ENCODE measurements at places on chromosomes 12 and 14.
A peak's percentile ranks its signal among the peaks of the same experiment; 100 is the strongest.

DNA sequence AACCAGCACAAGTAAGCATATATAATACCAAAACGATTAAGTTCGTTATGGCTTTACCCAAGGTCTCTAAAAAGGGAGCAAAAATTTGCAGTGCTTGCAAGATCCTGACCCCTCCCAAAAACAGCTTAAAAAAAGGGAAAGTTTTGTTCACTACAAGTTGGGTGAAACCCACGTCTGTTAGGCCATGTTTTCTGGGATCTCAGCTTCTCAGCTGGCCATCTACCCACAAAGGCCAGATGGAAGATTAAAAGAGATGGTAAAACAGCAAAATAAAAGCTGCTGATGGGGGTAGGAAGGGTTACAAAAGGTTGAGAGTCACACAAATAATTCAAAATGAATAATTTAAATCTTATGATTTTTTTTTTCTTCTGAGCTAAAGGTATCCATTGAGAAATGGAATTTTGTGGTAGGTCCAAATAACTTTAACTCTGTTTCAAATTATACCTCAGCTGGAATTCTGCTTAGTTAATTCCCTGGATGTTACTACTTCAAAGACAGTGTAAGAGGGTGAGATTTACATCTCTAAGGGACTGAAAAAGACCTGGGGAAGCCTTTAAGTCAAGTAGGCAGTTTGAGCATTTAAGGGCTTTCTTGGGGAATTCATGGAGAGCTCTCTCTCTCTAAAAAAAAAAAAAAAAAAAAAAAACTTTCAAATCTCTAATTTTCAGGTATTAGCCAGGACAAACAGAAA is 185.6 kb upstream of the NAV3 start:
- no peaks in the 10 kb centered on the region for H3K36me3 ChIP-seq
- peak overlapping the region; percentile 76 for H3K27ac ChIP-seq

GRCh38 chr14:100703386-100704220 is 23.1 kb upstream of the DLK1 start:
- no peak for DNase-seq
- H3K36me3 ChIP-seq: no peaks in the 10 kb centered on the region
- H3K27me3 ChIP-seq: peaks cover 3% of the 10 kb centered on the region
- H3K27ac ChIP-seq: no peak overlapping the region
- H3K4me1 ChIP-seq: peaks cover 6% of the 10 kb centered on the region

DNA sequence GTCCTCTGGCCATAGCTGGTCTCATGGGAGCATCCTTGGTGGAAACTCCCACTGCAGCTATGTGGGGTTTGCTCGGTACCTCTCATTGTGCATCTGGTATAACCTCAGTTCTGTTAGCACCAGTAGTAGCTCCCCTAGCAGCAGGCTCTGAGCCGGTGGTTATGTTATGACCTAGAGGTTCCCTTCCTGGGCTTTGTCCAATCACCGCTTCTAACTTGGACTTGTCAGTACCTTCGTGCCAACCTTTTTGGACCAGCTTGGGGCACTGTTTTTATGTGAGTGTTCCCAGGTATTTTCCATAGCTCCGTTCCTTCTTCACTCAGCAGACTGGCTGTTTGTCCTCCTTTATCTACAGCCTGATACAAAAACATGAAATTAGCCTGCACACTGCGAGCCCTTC is 55.7 kb downstream of the ATG14 start:
- H3K27ac ChIP-seq: no peak overlapping the region
- H3K27me3 ChIP-seq: no peaks in the 10 kb centered on the region
- H3K4me1 ChIP-seq: peaks cover 5% of the 10 kb centered on the region
- no peak overlapping the region for H3K4me3 ChIP-seq
- no peak for DNase-seq
- H3K36me3 ChIP-seq: peaks cover under 1% of the 10 kb centered on the region

DNA sequence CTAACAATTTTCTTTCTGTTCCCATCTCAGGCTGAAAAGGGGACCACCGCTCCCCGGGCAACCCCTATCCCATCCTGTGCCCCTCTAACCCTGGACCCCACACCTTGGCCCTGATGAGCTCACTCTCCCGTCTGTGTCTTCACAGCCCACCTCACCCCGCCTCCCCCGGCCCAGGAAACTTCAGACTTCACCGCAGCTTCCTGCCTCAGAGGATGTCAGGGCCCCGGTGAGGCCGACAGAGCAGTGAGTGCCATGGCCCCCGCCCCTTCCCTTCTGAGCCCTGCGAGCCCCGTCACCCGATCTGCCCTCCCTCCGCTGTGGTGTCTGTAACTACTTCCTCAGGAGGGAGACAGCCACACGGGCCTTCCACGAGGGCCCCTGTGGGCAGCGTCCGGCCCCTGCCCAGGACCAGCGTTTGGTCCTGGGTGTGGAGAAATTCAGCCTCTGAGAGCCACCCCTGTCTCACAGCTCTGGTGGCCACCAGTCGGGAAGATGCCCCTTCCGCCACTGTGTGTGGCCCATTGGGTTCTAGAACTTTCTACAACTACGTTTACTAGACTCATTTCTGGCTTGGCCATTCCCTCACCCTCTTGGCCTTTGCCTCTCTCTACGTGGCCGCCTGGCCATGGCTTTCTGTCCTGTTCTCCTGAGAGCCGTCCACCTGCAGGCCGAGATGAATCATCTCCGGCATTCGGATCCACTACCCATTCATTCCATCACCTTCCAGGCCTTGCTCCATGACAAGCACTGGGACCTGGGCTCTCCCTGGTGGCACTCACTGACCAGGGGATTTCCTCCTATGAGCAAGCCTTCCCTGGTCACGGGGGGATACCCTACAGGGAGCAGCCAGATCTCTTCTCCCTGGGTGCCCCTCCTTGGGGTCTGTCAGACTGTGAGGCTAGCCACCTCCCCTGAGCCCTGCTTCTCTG is 3.4 kb downstream of the RHOF start:
- DNase-seq: no peak
- no peak overlapping the region for H3K4me3 ChIP-seq
- H3K27me3 ChIP-seq: no peaks in the 10 kb centered on the region
- H3K27ac ChIP-seq: peak overlapping the region; percentile 86
- peaks cover 1% of the 10 kb centered on the region for H3K36me3 ChIP-seq

GRCh38 chr14:86221000-86221399 is 691.1 kb downstream of the FLRT2 start:
- no peaks in the 10 kb centered on the region for H3K27me3 ChIP-seq
- DNase-seq: peak; percentile 70
- no peaks in the 10 kb centered on the region for H3K36me3 ChIP-seq
- H3K4me3 ChIP-seq: no peak overlapping the region
- no peak overlapping the region for H3K27ac ChIP-seq

DNA sequence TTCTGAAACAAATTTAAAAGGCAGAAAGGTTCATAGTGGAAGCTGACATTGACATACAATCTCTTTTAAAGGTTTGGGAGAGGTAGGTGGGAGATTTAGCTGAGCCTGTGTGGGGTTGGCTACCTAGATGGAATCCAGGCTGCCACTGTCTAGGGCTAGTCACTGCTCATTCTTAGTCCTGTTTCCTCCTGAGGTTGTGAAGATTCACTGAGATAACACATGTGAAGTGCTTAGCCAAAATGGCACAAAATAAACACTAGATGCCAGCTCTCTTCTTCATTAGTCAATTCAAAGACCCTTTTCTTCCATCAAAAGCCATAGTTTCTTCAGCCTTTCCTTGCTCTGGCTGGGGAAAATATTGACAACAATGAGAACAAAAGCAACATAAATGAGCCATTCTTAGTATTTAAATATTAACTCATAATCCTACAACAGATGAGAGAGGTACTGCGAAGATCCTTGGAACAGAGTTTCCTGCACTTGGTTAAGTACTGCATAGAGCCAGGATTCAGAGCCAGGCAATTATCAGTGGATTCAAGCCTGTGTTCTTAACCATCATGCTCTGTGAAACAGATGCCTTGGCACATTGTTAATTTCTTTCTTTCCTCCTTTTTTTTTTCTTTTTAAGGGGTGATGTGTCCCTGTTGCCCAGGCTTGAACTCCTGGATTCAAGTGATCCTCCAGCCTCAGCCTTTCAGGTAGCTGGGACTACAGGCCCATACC is 3.5 kb downstream of the MYF6 start:
- H3K27me3 ChIP-seq: peaks cover 99% of the 10 kb centered on the region
- H3K27ac ChIP-seq: no peak overlapping the region
